Activated naive CD4-positive, alpha-beta T cell (primary cell): ENCODE measurements at places on chromosomes 16 and 17.

GRCh38 chr17:37417852-37418251 lies 11.2 kb downstream of the TADA2A start:
- DNase-seq = no peak

- DNase-seq = no peak
These were observed 109.6 kb downstream of the PPM1E start for GRCh38 chr17:58865301-58865700.

- DNase-seq = no peak
These were observed 1465.0 kb upstream of the GOT2 start for GRCh38 chr16:60199150-60199549.

DNA sequence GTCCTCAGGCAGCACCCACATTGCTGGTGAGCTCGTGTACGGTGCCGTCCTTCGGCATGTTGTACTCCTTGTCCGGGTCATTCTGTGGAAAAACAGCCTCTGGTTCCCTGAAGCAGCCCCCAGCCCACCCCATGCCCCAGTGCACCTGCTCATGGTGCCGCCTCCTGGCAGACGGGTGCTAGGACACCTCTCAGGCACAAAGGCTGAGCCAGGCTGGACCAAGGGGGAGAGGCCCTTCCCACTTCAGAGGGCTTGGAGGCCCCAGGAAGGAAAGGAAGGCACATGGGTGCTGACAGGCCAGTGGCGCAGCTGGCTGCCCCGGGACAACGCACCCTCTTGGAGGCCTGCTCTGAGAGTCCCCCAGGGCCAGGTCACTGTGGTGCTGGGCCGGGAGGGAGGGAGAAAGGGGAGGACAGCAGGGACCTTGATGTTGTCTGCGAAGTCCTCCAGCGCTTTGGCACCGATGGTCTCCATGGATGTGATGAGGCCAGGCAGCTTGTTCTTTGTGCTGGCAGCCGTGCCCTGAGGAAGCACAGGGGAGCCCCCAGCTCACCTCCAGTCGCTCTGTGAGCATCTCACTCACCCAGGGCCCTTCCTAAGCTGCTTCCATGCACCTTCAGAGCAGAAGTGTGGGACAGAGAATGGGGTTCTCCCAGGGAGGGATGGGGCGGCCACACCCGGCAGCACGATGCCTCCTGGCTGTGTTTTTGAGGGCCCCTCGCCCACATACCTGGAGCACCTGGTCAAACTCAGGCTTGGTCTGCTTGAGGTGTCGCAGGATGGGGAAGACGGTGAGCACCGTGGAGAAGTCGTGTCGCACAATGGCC lies 9.3 kb downstream of the ZACN start:
- DNase-seq = no peak

DNA sequence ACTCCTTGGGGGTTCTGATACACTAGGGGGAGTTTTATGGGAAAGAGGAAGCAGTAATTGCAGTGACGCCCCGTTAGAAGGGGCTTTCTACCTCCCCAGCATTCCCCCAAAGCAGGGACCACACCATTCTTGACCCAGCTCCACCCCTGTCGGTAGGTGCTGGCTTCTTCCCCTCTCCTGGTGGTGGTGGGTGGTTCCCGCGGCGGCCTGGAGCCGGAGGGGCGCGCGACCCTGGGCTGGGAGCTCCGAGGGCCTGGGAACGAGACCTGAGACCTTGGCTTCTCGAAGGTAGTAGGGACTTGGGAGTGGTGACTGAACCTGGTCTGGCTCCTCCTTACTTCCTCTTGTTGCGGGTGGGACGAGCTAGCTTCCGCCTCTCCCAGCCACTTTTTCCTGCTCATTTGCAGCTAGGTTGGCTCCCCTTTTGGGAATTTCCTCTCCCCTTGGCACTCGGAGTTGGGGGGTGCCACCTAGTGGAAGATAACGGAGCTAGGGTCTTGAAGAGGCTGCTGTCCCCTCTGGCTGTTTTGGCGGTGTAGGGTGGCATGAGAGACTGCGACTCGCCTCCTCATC lies 438 bp downstream of the GRN start:
- DNase-seq = no peak

DNA sequence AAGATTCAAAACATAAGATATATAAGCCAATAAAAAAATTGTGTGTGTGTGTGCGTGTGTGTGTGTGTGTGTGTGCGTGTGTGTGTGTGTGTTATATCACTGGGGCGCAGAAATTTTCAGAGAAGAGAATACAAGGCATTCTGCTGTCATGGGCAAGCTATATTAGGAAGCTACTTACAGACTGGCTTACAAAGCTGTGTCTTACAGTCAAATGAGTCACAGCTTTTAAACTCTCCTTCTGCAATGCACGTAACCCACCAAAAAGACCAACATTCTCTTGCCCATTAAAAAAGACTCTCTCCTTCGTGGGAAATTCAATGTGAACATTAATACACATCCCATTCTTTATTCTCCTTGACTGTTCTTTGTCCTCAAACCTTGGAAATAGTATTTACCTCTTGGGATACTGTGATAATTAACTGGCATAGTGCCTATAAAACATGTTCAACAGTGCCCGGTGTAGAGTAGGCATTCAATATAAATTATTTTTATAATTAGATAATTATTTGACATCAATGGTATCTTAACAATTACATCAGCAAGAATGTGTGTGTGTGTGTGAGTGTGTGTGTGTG lies 860.4 kb upstream of the SOX9 start:
- DNase-seq = no peak

DNA sequence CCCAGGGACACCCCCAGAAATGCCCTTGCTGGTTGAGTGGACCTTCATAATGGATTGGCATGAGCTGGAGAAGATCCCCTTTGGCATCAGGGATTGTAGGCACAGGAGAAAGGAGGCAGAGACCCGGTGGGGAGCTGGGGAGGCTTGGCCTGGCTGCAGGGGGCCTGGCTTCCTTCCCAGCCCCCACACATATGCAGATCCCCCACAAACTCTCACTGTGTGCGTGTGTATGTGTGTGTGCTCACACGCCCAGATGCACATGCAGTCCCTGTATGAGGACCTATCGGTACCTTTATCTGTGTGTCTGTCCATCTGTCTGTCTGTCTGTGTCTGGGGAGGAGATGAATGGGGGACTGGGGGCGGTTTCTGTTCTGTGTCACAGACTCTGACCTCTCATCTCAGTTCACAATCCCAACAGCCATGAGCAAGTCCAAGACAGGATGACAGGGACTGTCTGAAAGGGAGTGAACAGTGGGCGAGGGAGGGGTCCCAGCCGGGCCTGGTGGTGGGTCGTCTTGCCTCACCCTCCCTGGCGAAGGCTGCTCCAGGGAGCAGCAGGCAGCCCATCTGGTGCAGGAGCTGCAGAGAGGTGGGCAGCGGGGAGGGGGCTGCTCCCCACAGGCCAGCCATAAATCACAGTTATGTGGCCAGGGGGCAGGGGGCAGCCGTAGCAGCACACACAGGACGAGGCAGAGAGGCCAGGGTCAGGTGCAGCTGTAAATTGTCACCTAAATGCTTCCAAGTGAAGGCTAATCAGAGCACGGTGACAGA lies 46.7 kb upstream of the LHX1 start:
- no peak for DNase-seq

GRCh38 chr17:80481284-80482057 lies 5.1 kb upstream of the NPTX1 start:
- no peak for DNase-seq
